Stimulated activated memory B cell treated with anti-CD40 and anti-IgM and Interleukin-4, amounts not matched to agents 10 μg/mL and 1 μg/mL and 100 μg/mL, for 72 hours (primary cell): ENCODE measurements at places on chromosomes 5 and 9.

GRCh38 chr5:171031977-171032376 is 170.2 kb downstream of the RANBP17 start:
- H3K36me3 ChIP-seq = no peaks in the 10 kb centered on the region
- ATAC-seq = no peak
- H3K4me1 ChIP-seq = no peaks in the 10 kb centered on the region
- H3K27me3 ChIP-seq = no peaks in the 10 kb centered on the region
- no peak overlapping the region for H3K4me3 ChIP-seq

DNA sequence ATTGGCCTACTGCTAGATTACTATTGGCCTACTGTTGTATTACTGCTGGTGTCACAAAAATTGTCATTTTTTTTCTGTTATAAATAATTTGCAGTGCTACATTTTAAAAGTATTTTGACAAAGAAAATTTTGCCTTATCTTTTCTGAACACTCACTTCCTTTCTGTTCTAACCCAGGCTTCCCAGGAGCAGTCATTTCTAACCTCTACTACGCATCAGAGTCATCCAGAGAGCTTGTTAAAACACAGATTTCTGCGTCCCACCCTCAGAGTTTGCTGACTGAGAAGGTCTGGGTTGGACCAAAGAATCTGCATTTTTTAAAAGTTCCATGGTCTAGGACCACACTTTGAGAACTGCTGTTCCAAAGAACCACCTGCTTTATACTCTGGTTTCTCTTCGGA is 306.1 kb downstream of the GLIS3 start:
- peaks cover 11% of the 10 kb centered on the region for H3K27me3 ChIP-seq
- no peak for ATAC-seq
- no peak overlapping the region for H3K4me3 ChIP-seq
- H3K36me3 ChIP-seq = no peaks in the 10 kb centered on the region

- H3K4me1 ChIP-seq = no peaks in the 10 kb centered on the region
- no peak overlapping the region for H3K27ac ChIP-seq
- ATAC-seq = no peak
- no peaks in the 10 kb centered on the region for H3K27me3 ChIP-seq
Measured at GRCh38 chr9:3906437-3907213, 380.8 kb upstream of the RFX3 start.

DNA sequence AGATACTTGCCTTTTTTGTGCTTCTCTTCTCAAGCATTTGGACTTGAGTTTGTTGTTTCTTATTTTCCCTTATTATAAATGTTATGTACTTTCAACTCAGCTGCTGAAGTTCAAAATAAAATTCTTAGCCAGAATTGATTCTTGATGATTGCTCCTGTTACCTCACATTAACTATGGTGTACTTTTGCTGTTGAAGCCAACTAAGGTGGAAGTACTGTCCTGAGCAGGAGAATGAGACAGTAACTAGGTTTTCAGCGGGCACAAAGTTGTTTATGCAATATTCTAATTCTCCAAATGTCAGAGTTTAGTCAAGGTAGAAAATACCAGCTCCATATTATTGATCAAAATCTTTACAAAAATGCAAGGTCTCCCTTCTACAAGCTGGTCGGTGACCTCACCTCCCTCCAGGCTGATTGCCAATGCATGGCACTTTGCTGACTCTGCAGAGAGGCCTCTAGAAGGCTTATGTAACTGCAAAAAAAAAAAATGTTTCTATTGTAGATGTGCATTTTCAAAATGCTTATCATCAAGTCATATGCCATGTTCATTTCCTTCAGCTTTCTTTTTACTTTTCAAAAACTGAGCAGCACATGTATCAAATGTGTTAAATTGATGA is 1783.5 kb upstream of the WWC1 start:
- no peaks in the 10 kb centered on the region for H3K36me3 ChIP-seq
- no peaks in the 10 kb centered on the region for H3K27me3 ChIP-seq
- ATAC-seq = no peak
- no peak overlapping the region for H3K27ac ChIP-seq
- H3K4me1 ChIP-seq = no peaks in the 10 kb centered on the region

GRCh38 chr9:87717456-87717855 is 8.5 kb upstream of the CTSL start:
- no peak for ATAC-seq
- no peak overlapping the region for H3K27ac ChIP-seq

DNA sequence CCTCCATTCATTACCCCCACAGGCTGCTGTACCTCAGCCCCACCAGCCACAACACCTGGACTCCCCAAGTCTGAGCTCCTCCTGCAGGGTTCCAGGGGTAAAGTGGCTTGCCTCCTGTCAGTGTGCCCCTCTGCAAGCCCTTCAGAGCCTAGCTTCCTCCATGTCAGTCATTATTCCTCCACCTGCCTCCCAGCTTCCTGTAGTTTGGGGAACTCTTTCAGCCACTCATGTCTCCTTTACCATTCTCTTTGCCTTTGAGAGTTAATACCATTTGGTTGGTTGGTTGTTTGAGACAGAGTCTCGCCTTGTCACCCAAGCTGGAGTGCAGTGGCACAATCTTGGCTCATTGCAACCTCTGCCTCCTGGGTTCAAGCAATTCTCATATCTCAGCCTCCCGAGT is 36.2 kb downstream of the IRF1 start:
- H3K4me1 ChIP-seq = peaks cover 71% of the 10 kb centered on the region
- no peak for ATAC-seq
- peak overlapping the region; percentile 90 for H3K27ac ChIP-seq
- H3K27me3 ChIP-seq = no peaks in the 10 kb centered on the region

GRCh38 chr5:107950776-107951175 is 280.0 kb upstream of the EFNA5 start:
- no peak for ATAC-seq
- H3K27me3 ChIP-seq = no peaks in the 10 kb centered on the region
- peaks cover 12% of the 10 kb centered on the region for H3K36me3 ChIP-seq
- no peak overlapping the region for H3K4me3 ChIP-seq

- H3K27me3 ChIP-seq = peaks cover 34% of the 10 kb centered on the region
- peaks cover 6% of the 10 kb centered on the region for H3K36me3 ChIP-seq
- no peak for ATAC-seq
- peaks cover 15% of the 10 kb centered on the region for H3K4me1 ChIP-seq
- no peak overlapping the region for H3K4me3 ChIP-seq
Measured at GRCh38 chr5:149143470-149143869, 2.2 kb downstream of the ABLIM3 start.

GRCh38 chr5:33317271-33317670 is 123.5 kb upstream of the TARS1 start:
- no peak for ATAC-seq
- H3K27me3 ChIP-seq = no peaks in the 10 kb centered on the region
- H3K27ac ChIP-seq = no peak overlapping the region
- no peaks in the 10 kb centered on the region for H3K36me3 ChIP-seq
- H3K4me1 ChIP-seq = no peaks in the 10 kb centered on the region

DNA sequence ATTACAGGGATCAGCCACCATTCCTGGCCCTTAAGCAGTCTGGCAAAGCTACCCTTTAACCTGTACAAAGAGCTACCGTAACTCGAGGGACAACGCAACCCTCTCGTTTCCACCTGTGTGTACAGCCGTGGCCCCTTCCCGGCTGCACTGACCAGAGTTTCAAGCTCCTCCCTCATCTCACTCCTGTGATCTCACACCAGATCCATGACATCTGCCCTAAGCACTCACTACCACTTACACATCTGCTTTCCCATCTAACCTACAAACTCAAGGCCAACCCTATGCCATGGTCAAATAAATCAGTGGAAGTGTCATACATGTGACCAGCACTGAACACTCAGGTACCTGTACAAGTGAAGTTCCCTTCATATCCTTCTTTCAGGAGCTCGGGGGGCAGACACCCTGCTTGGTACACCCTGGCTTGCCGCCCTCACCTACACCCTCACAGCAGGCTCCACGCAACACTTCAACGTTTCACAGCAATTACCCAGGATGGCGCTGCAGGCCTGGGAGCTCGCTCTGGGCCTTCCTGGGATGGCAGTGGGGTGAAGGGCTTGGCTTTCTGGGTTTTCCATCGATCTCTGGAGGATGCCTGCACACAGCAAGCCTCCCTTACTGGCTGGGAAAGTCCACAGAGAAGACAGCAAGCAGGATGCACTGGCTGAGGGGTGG is 61.7 kb downstream of the PRRT1B start:
- H3K27ac ChIP-seq = peak overlapping the region; percentile 69
- peaks cover 88% of the 10 kb centered on the region for H3K36me3 ChIP-seq
- H3K4me1 ChIP-seq = peaks cover 45% of the 10 kb centered on the region
- no peak for ATAC-seq
- no peak overlapping the region for H3K4me3 ChIP-seq

DNA sequence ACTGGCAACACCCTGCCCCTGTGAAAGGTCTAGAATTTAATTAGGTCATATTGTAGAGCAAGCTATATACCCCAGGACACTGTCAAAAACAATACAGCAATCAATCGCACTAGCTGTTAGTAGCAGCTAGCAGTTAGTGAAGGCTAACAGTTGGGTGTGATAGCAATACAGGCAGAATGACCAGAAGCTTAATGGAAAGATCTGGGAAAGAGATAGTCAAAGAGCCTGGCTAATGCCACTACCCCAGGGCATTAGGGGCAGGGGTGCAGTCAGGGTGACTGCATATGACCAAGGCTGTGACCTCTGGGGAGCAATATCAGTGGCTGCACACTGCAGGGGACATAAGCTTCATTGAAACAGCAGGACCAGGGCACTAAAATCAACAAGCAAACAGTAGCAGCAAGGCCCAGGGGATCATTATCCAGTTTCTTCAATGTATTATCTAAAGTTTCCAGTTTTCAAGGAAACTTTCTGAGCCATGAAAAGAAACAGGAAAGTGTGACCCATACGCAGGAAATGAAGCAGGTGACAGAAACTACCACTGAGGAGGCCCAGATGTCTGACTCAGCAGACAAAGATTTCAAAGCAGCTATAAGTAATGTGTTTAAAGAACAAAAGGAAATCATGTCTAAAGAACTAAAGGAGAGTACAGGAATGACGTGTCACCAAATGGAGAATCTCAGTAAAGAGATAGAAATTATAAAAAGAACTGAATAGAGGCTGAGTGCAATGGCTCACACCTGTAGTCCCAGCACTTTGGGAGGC is 82.4 kb downstream of the ZNF354C start:
- H3K27me3 ChIP-seq = no peaks in the 10 kb centered on the region
- peaks cover 10% of the 10 kb centered on the region for H3K4me1 ChIP-seq
- H3K4me3 ChIP-seq = no peak overlapping the region
- H3K27ac ChIP-seq = no peak overlapping the region

GRCh38 chr5:17720071-17720470 is 85.8 kb downstream of the TAF11L14 start:
- peaks cover 11% of the 10 kb centered on the region for H3K27me3 ChIP-seq
- no peak for ATAC-seq
- no peak overlapping the region for H3K27ac ChIP-seq
- no peaks in the 10 kb centered on the region for H3K4me1 ChIP-seq
- H3K4me3 ChIP-seq = no peak overlapping the region
- H3K36me3 ChIP-seq = no peaks in the 10 kb centered on the region

DNA sequence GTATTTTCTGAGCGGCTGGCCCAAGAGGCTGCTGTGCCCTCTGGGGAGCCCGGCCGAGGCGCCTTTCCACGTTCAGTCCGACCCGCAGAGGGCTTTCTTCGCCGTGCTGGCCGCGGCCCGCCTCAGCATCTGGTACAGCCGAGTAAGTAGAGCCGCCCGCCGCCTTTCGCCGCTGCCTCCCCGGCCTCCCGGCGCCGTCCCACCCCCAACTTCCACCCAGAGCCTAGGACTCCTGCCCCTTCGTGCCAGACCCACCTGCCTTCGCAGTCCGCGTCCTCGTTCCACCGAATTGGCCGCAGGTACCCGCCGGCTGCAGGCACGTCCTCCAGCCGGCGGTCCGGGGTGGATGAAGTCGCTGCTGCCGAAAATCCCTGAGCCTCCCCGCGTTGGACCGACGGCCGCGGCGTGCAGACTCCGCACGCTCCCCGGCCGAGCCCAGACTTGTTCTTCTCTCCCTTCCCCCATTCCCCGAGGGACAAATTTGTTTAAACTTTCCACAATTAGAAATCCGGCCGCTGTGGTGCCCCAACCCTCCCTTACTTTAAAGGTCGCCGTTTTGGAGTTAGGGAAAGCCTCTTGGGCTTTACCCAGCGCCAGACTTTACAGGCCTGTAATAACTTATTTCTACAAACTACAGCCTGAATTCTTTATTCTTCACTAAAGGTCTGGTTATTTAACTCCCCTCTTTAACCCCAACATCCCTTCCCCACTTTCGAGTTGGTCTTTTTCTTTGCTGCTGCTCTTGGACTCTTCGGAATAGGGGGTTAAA is 589 bp downstream of the RIC1 start:
- peaks cover 74% of the 10 kb centered on the region for H3K4me1 ChIP-seq
- peak; percentile 37 for ATAC-seq
- H3K27me3 ChIP-seq = no peaks in the 10 kb centered on the region
- peaks cover 10% of the 10 kb centered on the region for H3K36me3 ChIP-seq

- peaks cover 11% of the 10 kb centered on the region for H3K4me1 ChIP-seq
- peak overlapping the region; percentile 23 for H3K4me3 ChIP-seq
- no peak for ATAC-seq
- H3K36me3 ChIP-seq = no peaks in the 10 kb centered on the region
- peaks cover 34% of the 10 kb centered on the region for H3K27me3 ChIP-seq
Measured at GRCh38 chr9:14992516-14992915, 82.3 kb upstream of the FREM1 start.

DNA sequence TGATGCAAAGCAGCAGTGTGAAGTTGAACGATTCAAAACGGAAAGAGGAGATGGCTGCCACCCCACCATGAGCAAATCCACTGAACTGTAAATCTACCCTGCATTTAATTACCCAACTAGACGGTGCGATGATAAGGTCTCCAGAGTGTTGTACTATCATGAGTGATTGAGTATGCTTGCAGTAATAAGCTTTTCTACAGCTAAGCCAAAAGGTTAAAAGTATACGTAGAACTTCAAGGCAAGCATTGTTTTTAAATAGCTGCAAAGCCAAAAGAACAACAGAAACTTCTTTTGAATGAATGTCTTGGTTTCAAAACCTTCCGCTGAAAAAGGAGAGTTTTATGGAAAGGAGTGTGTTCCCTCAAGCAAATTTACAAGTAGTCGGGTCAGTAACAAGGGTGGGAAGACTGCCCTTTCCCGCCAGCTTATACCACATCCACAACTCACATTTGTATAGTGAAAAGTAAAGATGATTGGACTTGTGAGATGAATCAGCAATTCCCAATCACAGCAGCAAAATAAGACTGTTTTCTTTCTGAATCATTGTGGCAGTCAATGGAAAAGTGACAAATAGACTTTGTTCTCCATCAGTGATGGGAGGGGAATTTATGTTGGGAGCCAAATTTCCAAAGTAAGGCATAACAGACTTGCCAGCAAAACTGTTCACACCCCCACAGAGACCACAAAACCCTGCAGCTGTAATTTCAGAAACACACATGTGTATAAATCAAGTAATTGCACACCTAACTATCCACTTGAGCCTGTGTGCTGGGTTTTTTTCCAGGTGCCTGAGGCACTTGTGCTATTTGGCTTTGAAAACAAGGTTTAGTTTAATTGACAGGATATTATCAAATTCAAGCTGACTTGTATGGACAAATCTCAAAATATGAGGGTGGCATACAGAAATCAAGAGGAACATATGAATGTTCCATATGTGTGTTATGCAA is 407.7 kb upstream of the GRAMD2B start:
- H3K27me3 ChIP-seq = no peaks in the 10 kb centered on the region
- H3K36me3 ChIP-seq = no peaks in the 10 kb centered on the region
- H3K4me1 ChIP-seq = no peaks in the 10 kb centered on the region
- H3K27ac ChIP-seq = no peak overlapping the region
- H3K4me3 ChIP-seq = no peak overlapping the region
